ENCODE measurements at places on chromosomes 5 and 9. TPM values are rescaled to one million over a fixed set of nuclear protein-coding genes. Genes with fewer than 3 reads are reported as not detected.

The COL15A1 gene
- 0.34 TPM for total RNA-seq

The SSNA1 gene
- total RNA-seq, result 146 TPM

The KCNIP1 gene
- not detected for total RNA-seq

The FOXD4L3 gene
- total RNA-seq, result not detected

The GTF3C4 gene
- 20.5 TPM for total RNA-seq

The FOXD4L6 gene
- not detected for total RNA-seq

The EPB41L4B gene
- total RNA-seq, result 5.9 TPM

The PCDHB12 gene
- total RNA-seq, result 0.02 TPM

The IL7R gene
- total RNA-seq, result 1.0 TPM

The NRG2 gene
- total RNA-seq, result 2.0 TPM

The PANK3 gene
- 19.0 TPM for total RNA-seq

The NR5A1 gene
- 0.05 TPM for total RNA-seq
